ENCODE measurements at places on chromosomes 5 and 9. TPM values are rescaled to one million over a fixed set of nuclear protein-coding genes. Genes with fewer than 3 reads are reported as not detected.

Gene HAVCR1
- total RNA-seq, result not detected

Gene CORO2A
- total RNA-seq, result under 0.01 TPM

Gene RNF183
- total RNA-seq, result not detected

Gene THBS4
- total RNA-seq, result 1.6 TPM

Gene SCGB3A2
- not detected for total RNA-seq

Gene IL17B
- not detected for total RNA-seq

Gene TLX3
- total RNA-seq, result not detected

Gene PCDHB5
- total RNA-seq, result 3.3 TPM

Gene TRPM3
- 0.32 TPM for total RNA-seq

Gene RNF208
- total RNA-seq, result 0.09 TPM

Gene NR2F1
- 65.0 TPM for total RNA-seq

Data from bronchial smooth muscle cell (primary cell).